ENCODE measurements at places on chromosomes 2 and 18.

DNA sequence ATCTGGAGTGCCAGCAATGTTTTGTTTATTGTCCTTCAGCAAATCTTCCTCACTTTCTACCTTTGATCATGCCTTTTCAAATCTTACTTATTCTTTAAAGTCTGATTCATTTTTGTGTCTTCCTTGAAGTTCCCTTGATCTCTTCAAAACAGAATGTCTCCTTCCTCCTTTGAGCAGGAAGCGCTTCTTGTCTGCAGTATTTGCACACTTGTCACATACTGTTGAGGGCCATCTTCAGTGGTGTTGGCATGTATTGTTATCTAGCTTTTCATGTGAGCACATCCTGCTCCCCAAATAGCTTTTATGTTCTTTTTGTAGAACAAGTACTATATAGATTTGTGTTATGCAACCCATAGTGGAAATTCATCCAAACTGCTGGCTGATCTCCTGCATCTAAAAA is 5.9 kb upstream of the CERS6 start:
- no peak for DNase-seq

- peak; percentile 30 for DNase-seq
Measured at GRCh38 chr2:50401772-50402653, 629.9 kb downstream of the NRXN1 start.

DNA sequence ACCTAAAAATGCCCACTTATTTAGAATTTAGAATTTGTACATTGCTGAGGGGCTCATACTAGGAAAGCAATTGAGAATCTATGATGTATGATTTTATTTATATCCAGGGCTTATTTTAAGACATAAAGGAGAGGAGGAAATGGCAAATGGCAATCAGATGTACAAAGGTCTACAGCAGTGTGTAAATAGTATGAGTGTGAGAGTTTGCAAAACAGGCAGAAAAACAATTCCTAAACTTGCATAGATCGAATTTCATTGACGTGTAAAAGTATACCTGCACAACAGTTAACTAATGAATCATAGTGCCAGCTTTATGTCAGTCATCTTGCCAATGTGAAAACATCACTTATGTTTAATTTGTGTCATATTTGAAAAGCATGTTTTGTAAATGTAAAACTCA is 718.7 kb upstream of the GCFC2 start:
- DNase-seq, result no peak

GRCh38 chr18:57223144-57223870 is 76.4 kb downstream of the BOD1L2 start:
- DNase-seq, result no peak

DNA sequence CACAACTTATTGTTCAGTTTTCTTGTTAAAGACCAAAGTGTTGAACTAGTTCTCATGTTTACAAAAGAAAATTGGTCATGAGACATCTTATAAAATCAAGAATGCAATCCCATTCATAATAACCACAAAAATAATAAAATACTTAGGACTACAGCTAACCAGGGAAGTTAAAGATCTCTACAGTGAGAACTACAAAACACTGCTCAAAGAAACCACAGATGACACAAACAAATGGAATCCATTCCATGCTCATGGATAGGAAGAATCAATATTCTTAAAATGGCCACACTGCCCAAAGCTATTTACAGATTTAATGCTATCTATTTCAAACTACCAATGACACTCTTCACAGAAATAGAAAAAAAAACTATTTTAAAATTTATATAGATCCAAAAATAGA is 1354.8 kb upstream of the CDH2 start:
- DNase-seq, result no peak

DNA sequence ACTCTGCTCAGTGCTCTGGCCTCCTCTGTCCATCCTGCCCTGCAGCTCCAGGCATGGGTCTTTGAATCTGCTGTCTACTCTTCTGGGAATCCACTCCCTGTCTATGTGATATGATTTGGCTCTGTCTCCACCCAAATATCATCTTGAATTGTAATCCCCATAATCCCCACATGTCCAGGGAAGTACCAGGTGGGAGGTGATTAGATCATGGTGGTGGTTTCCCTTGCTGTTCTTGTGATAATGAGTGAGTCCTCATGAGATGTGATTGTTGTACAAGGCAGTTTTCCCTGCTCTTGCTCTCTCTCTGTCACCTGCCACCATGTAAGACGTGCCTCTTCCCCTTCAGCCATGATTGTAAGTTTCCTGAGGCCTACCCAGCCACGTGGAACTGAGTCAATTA is 881.8 kb upstream of the ID2 start:
- DNase-seq, result no peak

DNA sequence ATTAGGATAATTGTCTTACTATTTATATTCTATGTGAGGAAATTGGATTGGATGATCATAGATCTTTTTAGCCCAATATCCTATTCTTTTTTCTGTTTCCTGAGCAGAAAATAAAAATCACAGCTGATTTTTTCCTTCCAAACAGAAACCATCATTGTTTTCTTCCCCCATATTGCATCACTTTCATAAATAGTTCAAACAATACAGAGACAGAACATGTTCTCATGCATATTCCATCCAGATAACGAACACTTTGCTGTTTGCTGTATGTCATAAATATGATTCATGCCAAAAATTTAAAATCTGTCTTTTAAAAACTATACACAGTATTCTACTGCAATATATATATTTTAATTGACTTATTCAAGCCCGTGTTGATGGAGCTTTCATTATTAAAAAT is 22.0 kb upstream of the RALBP1 start:
- no peak for DNase-seq

GRCh38 chr2:219985017-219985416 is 357.6 kb downstream of the SLC4A3 start:
- DNase-seq, result no peak

DNA sequence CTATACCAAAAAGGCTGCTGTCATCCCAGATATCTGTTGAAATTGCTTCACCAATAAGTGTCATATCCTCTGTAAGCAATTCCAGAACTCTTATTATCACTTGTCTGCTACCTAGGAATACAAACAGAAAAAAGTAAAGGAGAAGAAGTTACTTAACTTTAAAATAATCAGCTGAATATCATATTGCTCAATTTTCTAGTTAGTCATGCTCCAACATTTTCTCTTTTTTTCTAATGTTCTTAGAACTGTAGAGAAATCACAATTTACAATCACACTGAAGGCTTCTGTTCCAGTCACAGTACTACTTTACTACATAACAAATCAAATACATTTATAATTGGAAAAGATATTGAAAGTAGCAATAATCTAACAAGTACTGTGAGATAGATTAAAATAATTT is 17.4 kb downstream of the RTTN start:
- DNase-seq, result no peak

GRCh38 chr18:55343396-55344073 is 244.5 kb downstream of the TCF4 start:
- DNase-seq, result no peak

DNA sequence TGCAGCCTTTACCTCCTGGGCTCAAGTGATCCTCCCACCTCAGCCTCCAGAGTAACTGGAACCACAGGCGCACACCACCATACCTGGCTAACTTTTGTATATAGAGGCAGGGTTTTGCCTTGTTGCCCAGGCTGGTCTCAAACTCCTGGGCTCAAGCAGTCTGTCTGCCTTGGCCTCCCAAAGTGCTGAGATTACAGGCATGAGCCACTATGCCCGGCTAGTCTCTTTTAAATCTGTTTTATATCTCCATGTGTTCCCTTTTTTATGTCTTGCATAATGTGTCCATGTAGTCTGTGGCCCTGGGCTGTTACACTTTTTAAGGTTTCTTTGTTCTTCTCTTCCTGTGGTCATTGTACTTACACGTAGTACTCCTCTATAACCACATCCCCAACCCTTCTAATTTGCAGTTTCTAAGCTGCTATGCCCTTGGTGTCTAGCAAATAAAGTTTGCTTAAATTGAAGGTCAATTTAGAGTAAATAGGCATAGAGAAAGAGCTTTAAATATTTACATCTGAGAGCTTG is 168.2 kb downstream of the MCFD2 start:
- no peak for DNase-seq

- peak; percentile 31 for DNase-seq
Measured at GRCh38 chr2:147863835-147864234, 19.0 kb downstream of the ACVR2A start.

DNA sequence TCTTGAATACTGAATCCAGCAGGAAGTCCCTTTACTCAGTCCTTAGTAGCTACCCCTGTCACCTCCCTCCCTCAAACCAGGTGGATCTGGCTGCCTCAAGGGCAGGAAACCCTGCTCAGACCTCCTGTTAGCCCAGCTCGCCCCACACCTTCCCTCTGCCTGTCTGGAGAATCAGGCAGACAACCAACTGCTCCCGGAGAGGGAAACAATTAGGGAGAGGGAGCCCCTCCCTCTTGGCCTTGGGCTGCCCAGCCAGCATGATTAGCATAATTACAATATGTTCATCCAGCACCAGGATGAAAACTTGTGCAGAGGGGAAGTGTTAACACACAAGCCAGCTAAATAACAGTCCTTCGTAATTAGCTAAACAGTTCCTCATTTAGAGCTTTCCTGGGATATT is 185.5 kb downstream of the C1D start:
- DNase-seq, result no peak

DNA sequence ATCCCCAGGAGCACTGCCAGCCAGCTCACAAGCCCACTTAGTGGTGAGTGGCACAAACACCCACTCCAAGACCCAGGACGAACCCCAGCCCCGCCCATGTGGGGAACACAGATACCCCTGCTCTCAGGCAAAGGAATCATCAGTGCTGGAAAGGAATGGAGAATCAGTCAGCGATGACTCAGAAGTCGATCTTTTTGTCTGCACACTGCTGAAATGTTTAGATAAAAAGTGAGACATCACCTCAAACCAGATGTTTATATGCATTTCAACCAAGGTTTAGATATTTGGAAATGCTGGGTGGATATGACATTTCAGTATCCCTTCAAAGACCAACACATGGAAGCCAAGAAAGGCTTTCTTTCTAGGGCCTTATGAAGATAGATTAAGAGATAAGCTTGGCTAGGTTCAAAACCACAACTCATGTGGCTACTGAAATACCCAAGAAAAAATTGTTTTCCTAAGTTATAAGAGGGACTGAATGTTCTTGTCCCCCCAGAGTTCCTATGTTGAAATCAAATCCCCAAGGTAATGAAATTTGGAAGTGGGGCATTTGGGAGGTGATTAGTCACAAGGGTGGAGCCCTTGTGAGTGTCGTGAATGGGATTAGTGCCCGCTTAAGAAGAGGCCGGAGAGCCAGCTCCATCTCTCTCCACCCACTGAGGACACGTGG is 43.7 kb downstream of the POU3F3 start:
- peak; percentile 23 for DNase-seq

- DNase-seq, result no peak
Measured at GRCh38 chr18:43393174-43393573, 115.9 kb upstream of the SYT4 start.

DNA sequence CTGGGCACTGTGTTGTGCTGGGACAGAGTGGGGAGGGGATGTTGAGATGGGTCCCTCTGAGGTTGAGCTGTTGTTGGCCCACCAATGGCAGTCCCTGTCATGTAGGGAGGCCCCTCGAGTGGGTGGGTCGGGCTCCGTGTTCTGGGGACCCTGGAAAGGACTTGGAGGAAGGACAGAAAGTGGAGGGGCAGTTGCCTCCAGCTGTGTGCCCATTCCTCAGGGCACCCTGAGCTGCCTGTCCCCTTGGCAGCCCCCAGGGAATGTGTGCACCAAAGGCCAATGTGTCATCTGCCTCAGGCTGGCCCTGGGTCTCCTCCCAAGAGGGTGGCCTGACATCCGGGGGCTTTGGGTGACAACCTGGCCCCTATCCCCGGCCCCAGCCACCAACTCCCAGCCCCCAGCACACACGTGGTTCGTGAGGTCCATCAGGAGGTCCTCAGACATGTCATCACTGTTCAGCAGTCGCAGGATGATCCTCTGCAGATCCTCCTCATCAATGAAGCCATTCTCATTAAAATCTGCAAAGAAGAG is 57.7 kb downstream of the CIB4 start:
- no peak for DNase-seq

GRCh38 chr2:23782126-23782525 is 144.8 kb downstream of the ATAD2B start:
- no peak for DNase-seq

DNA sequence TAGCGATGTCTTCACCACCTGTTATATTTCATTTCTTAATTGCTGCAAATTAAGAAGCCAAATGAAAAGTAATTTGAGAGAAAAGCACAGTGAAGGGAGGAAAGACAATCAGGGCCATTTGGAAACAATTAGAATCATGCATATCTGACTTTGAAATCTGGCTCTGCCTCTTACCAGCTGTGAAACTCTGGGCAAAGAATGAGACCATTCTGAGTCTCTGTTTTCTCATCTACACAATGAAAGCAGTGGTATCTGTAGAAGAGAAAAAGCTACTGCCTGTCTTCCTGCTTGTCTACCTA is 334.5 kb upstream of the CYRIA start:
- DNase-seq, result no peak

GRCh38 chr2:37689751-37690150 is 18.3 kb upstream of the CDC42EP3 start:
- no peak for DNase-seq

GRCh38 chr2:10557506-10558265 is 109.6 kb upstream of the ODC1 start:
- DNase-seq, result no peak

DNA sequence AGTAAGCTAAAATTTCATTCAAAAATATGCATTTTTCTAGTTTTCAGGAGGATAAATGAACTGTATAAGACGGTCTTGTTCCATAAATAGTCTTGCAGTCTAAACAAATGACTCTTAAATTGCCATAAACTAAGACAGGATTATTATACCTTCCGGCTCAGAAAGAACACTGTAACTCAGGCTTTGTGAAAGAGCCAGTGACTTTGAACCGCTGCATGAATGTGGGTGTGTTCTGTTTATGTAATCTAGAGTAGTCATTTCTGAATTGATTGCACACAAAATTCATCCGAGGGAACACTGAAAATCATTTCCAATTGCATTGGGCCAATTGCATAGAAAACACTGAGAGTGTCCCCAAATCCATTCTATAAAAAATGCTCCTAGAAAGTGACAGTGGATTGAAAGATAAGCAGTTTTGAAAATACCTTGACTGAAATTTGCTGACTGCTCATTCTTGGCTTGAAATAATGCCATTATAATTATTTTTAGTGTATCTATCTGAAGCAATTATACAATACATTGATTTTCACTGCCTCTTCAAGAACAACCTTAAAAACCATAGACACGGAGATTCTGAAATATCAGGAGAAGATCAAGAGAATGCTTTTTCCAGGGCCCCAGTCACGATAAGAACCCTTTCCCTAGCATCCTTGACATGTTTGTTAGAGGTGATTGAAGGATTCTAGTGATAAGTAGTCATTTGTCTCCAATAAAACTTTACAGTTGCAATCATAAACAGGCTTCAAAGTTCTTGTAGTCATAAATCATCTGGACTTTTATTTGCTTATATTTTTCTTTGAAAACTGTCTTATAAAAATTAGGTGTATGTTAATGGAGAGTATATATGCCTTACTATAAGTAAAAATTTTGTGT is 55.4 kb downstream of the CNTNAP5 start:
- DNase-seq, result no peak

DNA sequence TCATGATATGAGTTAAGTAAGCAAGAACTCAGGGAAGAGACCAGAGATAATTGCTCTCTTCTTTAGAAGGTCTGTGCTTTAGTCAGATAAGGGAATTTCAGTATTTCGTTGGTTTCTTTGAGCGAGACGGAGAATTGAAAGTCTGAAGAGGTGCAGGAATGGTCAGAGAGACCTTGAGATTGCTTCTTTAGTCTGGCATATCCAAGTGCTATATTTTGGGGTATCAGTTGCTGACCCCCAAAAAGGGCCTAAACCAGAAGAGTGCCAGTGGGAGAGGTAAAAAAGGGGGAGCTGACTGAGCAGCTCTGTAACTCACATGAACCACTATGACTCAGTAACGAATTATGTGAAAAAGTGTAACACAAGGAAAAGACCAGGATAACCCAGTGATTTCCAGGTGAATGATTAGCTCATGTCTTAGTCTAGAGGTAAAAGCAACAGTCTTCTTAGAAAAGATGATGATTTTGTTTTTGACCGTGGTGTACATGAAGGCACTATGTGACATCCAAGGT is 932.9 kb downstream of the TDRD15 start:
- no peak for DNase-seq
